ENCODE measurements at places on chromosomes 5 and 9. TPM values are rescaled to one million over a fixed set of nuclear protein-coding genes. Genes with fewer than 3 reads are reported as not detected.

- peak; percentile 80 for DNase-seq
Observed at GRCh38 chr5:38193015-38193581, 65.3 kb upstream of the EGFLAM start.

Gene ARL15
- total RNA-seq: 15.3 TPM

Gene ADAMTSL2
- total RNA-seq: not detected

Gene SAPCD2
- total RNA-seq: 5.9 TPM

Gene LIFR
- 31.2 TPM for total RNA-seq

DNA sequence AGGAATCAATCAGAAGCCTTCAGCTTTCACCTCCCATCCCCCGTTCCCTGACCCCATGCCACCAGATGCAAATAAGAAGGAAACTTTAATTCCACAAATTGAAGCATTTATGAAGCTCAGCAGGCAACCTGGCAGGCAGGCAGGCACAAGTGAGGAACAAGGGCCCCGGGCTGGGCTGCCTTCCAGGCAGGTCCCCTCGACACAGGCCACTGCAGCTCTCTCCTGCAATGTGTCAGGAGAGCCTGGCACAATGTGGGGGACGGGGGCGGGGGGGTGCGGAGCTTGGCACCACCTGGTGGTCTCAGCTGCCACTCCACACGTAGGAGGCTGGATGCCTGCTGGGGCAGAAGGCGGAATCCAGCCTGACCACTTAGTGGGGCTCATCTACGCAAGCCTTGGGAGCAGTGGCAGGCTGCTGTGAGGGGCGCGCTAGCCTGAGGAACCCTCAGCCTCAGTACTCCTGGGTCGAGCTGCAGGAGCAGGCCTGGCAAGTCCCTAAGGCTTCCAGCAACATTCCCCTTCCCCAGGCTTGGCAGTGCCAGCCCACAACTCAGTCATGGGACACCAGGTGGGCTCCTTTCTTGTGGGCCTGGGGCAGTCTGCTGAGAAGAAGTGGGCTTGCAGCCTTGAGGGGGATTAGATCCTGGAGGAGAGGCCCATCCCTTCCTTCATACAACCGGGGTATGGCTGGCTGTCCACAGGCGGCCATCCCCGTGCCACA is 50.2 kb upstream of the KCNMB1 start:
- DNase-seq: no peak

GRCh38 chr5:15248731-15249130 is 251.2 kb upstream of the FBXL7 start:
- no peak for DNase-seq

- DNase-seq: no peak
Observed at GRCh38 chr9:126504086-126504976, 109.4 kb upstream of the LMX1B start.

DNA sequence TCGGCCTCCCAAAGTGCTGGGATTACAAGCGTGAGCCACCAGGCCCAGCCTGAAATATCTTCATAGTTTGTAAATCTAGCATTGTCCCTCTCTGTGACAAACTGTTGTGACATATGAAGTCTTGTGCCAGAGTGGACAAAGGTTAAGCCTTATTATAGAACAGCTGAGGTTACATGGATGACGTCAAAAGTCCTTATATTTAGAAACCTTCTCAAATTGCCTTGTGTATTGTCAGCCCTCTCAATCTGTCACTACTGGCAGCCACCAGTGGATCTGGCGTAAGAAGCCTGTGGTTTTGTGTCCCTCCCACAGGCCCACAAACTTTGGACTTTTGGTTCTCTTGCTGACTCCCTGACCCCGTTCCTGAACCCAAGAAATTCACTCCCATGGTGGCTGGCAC is 79.4 kb upstream of the CCDC112 start:
- peak; percentile 42 for DNase-seq
